ENCODE measurements at places on chromosomes 11 and 22.

- DNase-seq = no peak
These were observed 34.5 kb downstream of the CELF1 start for GRCh38 chr11:47518212-47518964.

DNA sequence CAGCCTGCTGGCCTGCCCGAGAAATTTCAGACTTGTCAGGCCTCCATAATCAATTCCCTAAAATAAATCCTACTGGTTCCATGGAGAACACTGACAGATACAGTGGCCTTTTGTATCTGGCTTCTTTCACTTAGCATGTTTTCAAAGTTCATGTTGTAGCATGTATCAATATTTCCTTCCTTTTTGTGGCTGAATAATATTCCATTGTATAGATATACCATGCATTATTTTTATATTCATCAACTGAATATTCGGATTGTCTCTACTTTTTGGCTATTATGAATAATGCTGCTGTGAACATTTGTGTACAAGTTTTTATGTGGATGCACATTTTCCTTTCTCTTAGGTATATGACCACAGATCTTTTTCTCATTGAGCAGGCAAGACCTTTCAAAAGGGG lies 10.4 kb downstream of the SPTY2D1 start:
- DNase-seq = no peak

DNA sequence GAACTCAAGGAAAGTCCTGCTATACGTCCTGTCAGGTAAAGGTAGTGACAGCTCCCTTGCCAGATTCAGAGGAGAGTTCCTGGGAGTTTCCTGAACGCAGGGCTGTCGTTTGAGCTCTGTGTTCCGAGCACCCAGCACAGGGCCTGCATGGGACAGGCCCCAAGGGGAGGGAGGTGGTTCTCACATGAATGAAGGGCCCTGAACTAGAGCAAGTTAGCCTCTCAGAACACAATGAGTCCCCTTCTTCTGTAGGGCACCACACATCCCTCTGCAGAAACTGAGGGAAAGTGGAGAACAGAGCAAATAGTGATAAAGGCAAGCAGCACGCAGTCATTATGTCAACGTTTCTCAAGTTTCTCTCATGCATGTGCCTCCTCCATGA lies 35.3 kb downstream of the NEU3 start:
- DNase-seq = no peak

GRCh38 chr11:61693922-61694601 lies 13.9 kb downstream of the DAGLA start:
- no peak for DNase-seq

DNA sequence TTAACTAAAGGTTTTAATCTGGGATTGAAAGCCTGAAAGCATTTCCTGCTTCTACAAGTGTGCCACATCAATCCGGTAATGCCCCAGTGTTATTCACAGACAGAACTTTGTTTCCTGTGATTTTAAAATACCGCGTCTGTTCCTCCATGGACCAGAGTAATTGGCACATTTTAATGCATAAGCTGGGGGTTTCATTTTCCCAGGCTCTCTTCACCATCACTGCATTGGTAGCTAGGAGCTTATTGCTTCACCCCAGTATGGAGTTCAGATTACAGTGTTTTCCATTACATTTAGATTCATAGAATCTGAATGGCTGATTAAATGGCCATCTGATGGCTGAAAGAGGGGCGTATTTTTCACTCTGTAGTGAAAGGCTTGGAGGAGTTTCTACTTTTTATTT lies 25.7 kb upstream of the CRTAM start:
- DNase-seq = no peak

- DNase-seq = peak; percentile 32
These were observed 27.9 kb upstream of the RASL10A start for GRCh38 chr22:29343313-29343805.
